ENCODE measurements at places on chromosomes 2 and 18.

- no peak for DNase-seq
- no peaks in the 10 kb centered on the region for H3K4me1 ChIP-seq
- no peak overlapping the region for H3K27ac ChIP-seq
- H3K36me3 ChIP-seq: no peaks in the 10 kb centered on the region
- H3K4me3 ChIP-seq: no peak overlapping the region
These were observed 747.0 kb downstream of the BCL11A start for GRCh38 chr2:59806486-59806885.

DNA sequence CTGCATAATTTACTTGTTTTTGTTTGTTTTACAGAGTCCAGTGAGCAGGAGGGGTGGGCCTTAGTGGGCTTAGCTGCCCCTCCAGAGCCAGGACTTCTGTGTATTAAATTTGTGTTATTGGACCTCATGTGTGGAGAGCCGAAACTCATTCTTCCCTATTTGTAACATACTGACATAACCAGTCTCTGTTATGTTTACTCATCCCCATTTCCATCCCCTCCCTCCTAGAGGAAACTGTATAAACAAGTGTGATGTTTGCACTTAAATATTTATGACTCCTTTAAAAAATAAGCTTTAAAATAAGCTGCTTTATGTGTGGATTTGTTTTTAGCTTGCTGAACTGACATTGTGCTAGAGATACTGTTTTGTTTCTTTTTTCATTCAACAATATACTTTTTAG is 13.8 kb downstream of the ZNF512 start:
- no peaks in the 10 kb centered on the region for H3K27me3 ChIP-seq
- no peak overlapping the region for H3K27ac ChIP-seq
- no peak for DNase-seq
- peaks cover 49% of the 10 kb centered on the region for H3K36me3 ChIP-seq

DNA sequence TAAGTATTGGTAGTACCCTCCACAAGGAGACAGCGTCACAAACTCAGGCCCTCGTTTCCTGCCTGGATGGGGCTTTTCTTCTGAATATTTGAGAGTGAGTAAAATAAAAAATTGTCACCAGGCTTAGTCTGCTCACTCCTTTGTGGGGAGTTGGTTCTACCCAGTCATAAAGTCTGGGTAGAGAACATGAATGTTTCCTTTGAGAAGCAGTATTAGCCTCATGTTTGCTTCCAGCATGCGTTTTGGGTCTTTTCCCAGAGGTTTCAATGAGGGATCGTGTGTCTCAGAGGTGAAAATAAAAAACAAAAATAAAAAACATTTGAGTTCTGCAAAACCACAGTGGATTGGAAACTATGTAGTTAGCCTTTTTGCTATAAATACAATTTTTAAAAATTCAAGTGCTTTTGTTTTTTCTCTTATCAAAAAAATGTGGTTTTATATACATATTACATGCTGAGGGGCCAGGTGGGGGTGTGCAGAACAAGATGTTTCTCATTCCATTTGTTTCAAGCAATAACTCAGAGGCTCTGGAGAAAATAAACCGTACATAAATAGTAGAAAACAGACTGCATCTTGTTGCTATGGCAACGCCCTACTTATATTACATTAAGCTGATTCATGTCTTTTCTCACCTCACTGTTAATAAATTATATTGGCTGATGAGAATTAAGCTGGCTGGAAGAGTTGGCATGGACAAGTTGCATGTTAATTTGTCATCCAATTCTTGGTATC is 225.4 kb upstream of the FBXO11 start:
- no peaks in the 10 kb centered on the region for H3K36me3 ChIP-seq

GRCh38 chr18:73613706-73614340 is 533.8 kb downstream of the FBXO15 start:
- H3K4me1 ChIP-seq: no peaks in the 10 kb centered on the region
- no peak overlapping the region for H3K4me3 ChIP-seq
- H3K36me3 ChIP-seq: no peaks in the 10 kb centered on the region
- no peak for DNase-seq
- no peaks in the 10 kb centered on the region for H3K27me3 ChIP-seq

DNA sequence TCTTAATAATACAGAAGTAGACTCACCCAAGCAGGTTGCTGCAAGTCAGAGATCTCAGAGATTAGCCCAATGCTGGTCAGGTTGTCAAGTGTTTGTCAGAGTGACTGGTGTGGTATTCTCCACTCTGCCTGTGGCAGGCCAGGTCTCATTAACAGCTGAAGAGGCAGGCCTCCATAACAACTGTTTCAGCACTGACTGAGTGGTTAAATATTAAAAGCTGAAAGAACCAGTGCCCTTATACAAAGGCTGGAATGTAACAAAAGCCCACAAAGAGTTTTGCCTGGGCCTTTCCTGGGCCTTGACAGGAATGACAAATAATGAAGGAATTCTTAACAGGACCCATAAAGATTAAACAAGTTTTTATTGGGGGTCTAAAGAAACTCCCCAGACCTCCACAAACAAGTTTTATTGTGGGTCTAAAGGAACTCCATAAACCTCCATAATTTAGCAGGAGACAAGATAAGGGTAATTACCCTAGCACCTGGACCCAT is 26.8 kb downstream of the SULT1C2 start:
- H3K36me3 ChIP-seq: no peaks in the 10 kb centered on the region
- H3K4me1 ChIP-seq: no peaks in the 10 kb centered on the region
- no peak overlapping the region for H3K27ac ChIP-seq
- no peak overlapping the region for H3K4me3 ChIP-seq
- DNase-seq: no peak
- no peaks in the 10 kb centered on the region for H3K27me3 ChIP-seq

DNA sequence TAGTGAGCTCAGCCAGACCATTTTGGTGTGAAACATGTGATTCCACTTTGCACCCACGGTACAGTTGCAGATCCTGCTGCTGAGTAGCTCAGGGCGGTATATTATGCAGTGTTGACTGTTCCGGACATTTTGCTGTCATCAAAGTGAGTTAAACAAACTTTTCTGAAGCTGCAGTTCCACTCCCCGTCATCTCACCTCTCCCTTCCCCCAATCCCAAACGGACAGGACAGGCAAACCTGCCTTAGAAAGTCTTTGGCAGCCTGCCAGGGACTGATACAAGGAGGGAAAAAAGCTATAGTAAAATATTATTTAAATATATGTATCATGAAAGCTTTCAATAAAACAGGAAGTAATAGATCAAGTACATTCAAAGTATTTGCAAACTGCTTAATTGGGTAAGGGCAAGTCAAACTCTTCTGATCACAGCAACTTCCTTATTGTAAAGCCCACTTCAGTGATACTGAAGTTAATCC is 35.5 kb upstream of the SP5 start:
- no peaks in the 10 kb centered on the region for H3K36me3 ChIP-seq
- no peak for DNase-seq
- no peak overlapping the region for H3K27ac ChIP-seq
- H3K4me3 ChIP-seq: no peak overlapping the region

DNA sequence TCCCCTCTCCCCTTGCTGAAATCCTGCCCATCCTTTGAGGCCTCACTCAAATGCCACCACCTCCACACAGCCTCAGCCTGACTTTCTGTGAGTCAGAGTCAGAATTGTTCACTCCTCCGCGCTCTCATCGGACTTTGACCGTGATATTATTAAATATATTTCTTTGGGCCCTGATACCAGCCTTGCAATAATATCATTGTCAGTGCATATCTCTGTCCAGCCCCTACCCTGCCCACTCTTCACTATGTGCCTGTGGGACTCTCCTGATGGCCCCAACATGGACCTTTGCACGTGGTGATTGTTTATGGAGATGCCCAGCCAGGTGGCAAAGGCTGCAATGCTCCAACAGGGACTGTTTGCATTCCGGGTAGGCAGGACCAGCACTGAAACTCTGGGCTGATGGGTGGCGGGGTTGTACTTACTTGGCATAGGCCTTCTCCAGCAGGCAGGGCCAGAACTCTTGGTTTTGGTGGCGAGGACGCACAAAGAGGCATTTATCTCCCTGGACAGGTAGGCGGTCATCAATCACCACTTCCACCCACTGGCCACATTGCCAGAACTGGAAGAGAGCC is 37.3 kb downstream of the CAPN13 start:
- peaks cover 3% of the 10 kb centered on the region for H3K27me3 ChIP-seq
- H3K4me3 ChIP-seq: no peak overlapping the region
- H3K27ac ChIP-seq: no peak overlapping the region
- DNase-seq: no peak
- H3K4me1 ChIP-seq: no peaks in the 10 kb centered on the region

DNA sequence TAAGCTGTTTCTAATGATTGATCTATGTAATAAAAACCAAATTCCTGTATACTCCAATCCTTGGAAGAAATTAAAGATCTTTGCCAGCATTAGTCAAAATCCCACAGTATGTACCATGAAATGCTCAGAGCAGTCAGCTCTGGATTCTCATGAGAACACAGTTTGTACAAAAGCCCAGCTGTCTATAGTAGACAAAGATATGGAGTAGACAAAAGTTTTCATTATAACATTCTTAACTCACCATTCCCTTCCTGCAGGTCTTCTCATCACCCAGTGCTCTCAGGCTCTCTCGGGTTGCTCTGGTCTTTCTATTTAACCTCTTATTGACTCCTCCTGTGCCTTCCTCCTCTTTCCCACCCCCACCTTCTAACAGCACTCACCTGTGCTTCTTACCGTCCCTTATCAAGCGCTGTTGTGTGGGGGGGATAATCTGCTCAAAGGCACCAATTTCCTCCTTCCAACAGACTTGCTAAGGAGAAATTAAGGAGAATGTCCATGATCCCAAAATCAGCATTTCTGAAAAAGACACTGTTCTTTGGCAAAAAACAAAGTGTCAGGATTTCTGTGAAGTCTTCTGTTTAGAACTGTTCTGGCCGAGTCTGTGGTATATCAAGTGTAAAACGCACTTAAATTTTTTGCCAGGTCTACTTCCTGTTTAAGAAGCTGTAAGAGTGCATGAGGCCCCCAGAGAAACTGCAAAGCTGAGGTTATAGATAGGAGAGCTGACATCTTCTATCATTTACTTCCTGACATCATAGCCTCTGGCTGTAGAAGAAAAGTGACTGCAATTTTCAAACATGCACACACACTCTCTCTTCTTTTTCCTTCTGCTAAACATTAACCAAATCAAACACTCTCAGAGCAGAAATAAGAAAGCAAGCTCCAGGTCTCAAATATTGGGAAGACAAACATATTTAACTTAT is 144.1 kb downstream of the EVA1A start:
- H3K4me3 ChIP-seq: peak overlapping the region; percentile 69
- no peaks in the 10 kb centered on the region for H3K27me3 ChIP-seq
- peak; percentile 26 for DNase-seq
- peaks cover 29% of the 10 kb centered on the region for H3K4me1 ChIP-seq

DNA sequence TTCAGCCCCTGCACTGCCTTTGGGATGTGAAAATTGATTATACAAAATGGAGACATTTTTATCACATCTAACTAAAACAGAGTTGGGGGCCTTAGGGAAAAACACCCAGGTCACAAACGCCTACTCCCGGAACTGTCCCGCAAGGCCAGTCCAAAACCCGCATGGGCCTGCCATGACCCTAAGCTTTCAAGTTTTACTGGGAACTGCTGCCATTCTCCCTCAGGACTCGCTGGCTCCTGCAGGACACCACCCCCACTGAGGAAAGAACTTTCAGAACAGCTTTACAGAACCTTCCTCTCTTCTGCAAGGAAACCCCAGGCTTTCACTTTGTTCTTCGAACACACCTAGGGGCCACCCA is 320.4 kb upstream of the HS6ST1 start:
- DNase-seq: no peak
- H3K4me1 ChIP-seq: no peaks in the 10 kb centered on the region
- no peak overlapping the region for H3K4me3 ChIP-seq
- peaks cover 2% of the 10 kb centered on the region for H3K27me3 ChIP-seq

DNA sequence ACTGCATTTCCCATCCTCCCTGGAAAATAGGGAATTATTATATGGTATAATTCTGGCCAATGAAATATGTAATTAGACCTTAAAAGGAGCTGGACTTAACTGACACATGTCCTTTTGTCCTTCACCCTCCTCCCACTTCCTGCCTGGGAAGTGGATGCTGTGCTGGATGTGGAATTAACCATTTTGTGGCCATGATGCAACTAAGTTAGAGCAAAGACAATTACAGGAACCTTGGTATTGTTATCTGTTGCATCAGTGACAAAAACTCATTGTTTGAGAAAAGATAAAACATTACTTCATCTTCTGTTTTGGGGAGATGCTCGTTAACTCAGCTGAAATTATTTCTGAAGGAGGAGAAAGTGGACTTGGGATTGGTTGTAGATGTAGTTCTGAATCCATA is 227.7 kb upstream of the BOD1L2 start:
- H3K27ac ChIP-seq: no peak overlapping the region
- H3K27me3 ChIP-seq: no peaks in the 10 kb centered on the region
- H3K4me3 ChIP-seq: no peak overlapping the region
- peaks cover 2% of the 10 kb centered on the region for H3K36me3 ChIP-seq

- no peak overlapping the region for H3K4me3 ChIP-seq
- H3K27me3 ChIP-seq: no peaks in the 10 kb centered on the region
- H3K27ac ChIP-seq: peak overlapping the region; percentile 86
- peaks cover 2% of the 10 kb centered on the region for H3K36me3 ChIP-seq
- H3K4me1 ChIP-seq: peaks cover 44% of the 10 kb centered on the region
- peak; percentile 78 for DNase-seq
These were observed 70.6 kb downstream of the COPS8 start for GRCh38 chr2:237156031-237156856.

GRCh38 chr2:23912054-23912453 is 14.9 kb downstream of the ATAD2B start:
- no peak overlapping the region for H3K27ac ChIP-seq
- DNase-seq: no peak
- peaks cover 2% of the 10 kb centered on the region for H3K36me3 ChIP-seq
- no peaks in the 10 kb centered on the region for H3K27me3 ChIP-seq
- H3K4me3 ChIP-seq: no peak overlapping the region

- no peak overlapping the region for H3K4me3 ChIP-seq
- H3K27ac ChIP-seq: no peak overlapping the region
- no peak for DNase-seq
- H3K4me1 ChIP-seq: no peaks in the 10 kb centered on the region
These were observed 499.7 kb upstream of the SYT4 start for GRCh38 chr18:43776997-43777396.
